Esophagus mucosa (tissue), 1 donor: ENCODE measurements at places on chromosomes 3 and 15. TPM values are rescaled to one million over a fixed set of nuclear protein-coding genes. Genes with fewer than 3 reads are reported as not detected.
A peak's percentile ranks its signal among the peaks of the same experiment; 100 is the strongest.

DNA sequence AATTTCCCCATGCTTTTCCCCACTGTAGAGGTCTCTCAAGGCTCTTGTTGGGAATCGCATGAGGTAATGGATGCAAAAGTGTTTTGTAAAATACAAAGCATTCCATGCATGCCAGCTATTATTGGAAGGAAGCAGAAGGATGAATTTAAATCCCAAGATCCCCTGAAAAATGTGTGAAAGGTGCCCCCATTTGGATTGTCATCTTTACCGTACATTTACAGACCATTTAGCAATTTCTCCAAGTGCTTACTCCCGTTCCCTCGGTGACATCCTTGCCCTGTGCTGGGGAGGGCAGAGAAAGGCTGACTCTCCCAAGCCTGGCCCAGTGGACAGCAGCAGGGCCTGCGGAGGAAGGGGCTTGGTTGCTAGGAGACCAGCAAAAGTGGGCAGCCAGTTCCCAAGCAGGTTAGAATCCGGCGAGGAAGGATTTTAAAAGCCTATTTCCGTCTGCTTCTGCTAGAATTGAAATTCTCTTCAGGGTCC lies 31.1 kb upstream of the NEO1 start:
- ATAC-seq, result no peak

GRCh38 chr3:51938780-51939425 lies 2.8 kb downstream of the RRP9 start:
- no peak for ATAC-seq

DNA sequence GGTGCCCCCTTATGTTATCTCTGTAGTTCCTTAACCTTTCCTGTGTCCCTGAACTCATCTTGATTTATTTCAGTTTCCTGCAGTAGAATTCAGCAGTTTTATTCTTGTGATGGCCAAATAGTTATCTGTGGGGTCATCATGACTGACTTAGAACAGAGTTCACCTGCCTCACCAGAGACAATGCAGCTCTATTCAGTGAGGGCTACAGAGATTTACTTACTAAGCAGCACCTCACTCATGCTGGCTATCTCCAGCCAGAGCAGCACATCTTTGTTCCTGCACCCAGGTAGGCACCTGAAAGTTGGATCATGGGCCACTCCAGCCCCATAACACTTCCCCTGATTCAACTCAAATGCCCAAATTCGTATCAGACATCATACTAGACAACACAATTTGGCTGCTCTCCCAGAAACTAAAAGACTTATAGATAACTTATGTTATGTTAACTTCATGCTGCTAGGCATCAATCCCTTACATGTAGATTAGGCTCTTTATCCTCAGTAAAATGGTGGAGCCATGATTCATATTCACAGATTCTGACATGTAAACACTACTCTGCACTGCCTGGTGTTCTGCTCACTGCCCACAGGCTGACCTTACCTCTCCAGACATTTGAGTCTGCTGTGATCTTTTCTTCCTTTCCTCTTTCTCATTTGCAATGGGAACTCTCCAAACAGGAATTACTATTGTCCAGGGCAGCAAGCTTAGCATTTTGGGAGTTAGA lies 9.3 kb upstream of the GOLGB1 start:
- ATAC-seq, result peak; percentile 43

DNA sequence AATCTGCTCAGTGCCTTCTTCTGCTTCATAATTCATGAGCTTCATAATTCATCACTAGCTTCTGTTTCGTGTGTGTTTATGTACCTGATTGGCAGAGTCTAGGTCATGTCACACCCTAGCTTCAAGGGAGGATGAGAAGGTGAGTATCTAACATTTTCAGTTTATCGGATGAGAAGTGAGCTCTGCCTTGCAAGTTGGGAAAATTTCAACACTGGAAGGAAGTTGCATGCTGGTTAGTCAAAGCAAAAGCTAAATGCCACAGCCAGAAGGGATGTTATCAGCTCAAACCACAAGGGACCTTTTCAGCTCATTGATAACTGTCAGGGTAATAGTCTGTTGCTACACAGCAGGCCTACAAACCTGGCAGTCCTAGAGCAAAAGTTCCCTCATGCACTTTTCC lies 7.3 kb upstream of the TNFSF10 start:
- ATAC-seq, result no peak

GRCh38 chr3:26712211-26713026 lies 89.8 kb downstream of the LRRC3B start:
- ATAC-seq, result no peak

GRCh38 chr3:193190146-193190786 lies 50.8 kb upstream of the PLAAT1 start:
- peak; percentile 86 for ATAC-seq

DNA sequence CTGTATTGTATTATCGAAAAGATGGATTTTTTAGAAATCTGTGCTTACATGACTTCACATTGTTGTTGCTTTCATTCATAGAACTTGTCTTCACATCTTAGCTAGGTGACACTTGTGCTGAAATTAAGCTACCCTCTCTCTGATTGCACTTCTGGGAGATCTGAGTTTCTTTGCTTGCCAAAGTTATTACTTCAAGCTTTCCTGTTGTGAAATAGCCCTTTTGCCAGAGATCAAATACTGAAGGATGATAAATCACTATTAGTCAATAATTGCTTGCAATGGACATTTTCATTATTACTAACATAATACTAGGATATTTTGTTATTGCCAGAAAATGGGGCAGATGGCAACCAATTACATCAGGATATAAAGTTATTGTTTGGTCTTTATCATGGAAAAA lies 34.7 kb downstream of the PIK3CA start:
- ATAC-seq, result no peak

DNA sequence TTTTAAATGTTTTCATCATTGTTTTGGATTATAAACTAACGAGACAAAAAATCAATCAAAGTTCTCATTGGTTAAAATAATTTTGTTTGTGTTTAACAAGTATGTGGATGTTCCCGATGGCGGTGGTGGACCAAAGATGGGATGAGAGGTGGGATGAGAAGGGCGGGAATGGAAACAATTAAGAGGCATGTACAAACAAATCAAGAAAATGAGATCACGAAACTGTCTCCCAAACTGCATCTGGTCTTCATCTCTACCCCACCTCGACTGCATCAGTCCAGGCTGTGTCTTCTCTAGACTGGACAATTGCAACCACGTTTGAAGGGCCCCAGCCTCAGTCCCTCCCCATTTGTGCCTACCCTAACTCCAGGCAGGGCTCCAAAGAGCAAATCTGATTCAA lies 56.1 kb downstream of the SLC12A8 start:
- no peak for ATAC-seq

DNA sequence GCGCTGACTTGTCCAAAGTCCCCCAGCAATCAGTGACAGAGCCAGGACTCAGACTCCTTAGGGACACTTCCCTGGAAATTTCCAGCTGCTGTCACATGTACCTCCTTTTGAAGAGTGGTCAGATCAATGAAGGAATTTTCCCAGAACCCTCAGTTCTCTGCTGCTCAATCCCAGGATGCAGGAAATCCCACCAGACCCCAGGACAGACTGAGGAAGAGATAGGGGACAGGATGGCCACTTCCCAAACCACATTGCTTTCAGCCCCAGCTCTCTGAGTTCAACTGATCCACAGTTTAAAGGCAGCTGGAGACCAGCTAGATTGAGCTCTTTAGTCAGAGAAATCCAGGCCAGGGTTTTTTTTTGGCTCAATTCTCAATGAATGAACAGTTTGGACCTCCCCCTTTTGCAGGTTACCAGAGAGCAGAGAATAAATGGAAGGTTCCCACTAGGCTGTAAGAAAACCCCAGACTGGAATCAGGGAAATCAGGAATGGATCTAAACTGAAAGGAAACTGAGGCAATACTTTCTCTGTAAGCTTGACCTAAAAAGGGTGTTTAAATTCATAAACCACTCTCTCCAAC lies 1.5 kb downstream of the CYP1A1 start:
- ATAC-seq, result peak; percentile 36

GRCh38 chr3:187920030-187920429 lies 174.8 kb upstream of the BCL6 start:
- no peak for ATAC-seq

GRCh38 chr3:128492671-128493569 lies at the start of gene GATA2:
GATA2 (minus strand) TSS chr3:128493201; CDS start chr3:128487031, 6,170 bp downstream.
- no peak for ATAC-seq

DNA sequence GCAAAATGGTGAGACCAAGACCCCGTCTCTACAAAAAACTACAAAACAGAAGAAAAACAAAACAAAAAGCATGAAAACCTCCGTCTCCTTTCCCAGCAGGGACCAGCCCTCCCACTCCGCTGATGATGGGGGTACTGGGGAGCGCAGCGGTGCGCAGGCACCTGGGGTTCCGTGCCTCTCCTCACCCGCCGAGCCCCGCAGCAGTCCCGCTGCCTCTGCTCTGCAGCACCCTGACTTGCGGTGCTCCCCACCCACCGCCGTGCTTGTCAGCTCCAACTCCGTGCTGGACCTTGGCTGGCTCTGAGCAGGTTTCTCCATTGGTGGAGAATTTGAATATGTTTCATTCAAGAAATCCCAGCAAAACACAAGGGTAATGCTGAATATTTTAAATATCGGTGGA lies 46.7 kb upstream of the ATP10A start:
- ATAC-seq, result no peak

DNA sequence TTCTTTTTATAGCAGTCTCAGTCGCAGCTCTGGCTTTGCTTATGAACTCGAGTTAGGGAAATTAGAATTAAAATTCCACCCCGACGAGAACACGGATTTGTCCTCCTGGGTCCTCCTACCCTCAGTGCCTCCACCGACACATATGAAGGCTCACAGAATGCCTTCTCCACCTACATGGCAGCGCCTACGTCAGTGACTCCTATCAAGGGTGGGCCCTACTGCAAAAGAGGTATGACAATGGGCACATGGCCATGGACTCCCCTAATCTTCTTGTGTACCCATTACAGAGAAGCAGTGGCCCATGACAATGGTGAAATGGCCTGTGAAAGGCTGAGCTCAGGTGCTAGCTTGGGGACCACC lies 173.0 kb upstream of the TLE3 start:
- ATAC-seq, result no peak

DNA sequence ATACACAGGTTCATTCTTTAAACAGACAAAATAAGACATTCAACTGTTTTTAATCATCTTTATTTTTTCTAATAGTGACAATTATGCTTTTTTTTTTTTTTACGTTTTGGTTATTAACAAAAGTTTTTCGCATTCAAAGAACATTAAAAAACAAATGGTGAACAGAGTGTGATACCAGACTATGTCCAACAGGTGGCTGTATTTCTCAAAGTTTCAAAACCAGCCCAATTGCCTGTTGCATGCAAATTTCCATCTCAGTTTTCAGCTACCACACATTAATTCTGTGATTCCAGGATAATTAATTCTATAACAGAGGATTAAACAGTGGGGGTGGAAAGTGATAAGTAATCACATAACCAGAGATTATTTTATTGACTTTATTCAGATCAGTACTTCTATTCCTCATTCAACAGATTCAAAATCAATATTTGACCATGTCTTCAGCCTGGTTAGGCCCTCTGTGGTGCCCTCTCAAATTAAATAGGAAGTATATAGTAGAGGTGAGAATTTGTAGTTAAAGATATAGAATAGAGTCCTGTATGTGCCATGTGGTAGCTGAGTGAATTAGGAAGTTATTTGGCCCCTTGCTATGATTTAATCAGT lies 122.2 kb upstream of the DCBLD2 start:
- no peak for ATAC-seq

DNA sequence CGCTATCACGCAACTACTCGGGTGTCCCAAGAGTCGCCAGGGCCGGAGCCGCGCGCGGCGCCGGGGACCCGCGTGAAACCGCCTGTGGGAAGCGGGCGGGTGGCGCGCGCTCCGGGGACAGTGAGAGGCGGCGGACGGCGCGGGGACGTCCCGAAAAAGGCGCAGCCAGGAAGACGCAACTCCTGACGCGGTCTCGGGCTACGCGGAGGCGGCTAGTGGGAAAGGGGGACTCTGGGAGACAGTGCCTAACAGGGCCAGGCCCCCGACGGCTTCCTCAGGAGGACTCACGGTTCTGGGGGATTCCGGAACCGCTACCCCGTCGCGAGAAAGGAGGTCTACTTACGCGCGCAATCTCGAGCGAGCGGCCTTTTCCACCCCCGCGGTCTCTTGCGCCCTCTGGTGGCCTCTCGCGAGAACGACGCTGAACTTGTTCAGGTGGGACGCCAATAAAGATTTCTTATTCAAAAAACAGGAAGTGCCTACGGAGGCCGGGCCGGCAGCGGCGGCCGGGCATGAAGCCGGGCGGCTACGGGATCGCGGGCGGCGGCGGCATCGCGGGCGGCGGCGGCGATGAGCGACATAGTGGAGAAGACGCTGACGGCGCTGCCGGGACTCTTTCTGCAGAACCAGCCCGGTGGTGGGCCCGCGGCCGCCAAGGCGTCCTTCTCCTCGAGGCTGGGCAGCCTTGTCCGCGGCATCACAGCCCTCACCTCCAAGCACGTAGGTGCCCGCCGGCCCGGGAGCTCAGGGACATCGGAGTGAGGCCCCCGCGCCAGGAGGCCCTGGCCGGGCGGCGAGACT lies at the start of gene AP4E1:
TSS of gene AP4E1 (plus strand) at position 475 of the 801 bp plus-strand sequence. CDS start at position 571, 96 bp downstream.
- ATAC-seq, result peak; percentile 90

GRCh38 chr3:140216249-140216648 lies 281.3 kb downstream of the CLSTN2 start:
- ATAC-seq, result no peak

GRCh38 chr3:71662056-71662455 lies 63.1 kb downstream of the EIF4E3 start:
- ATAC-seq, result no peak

- no peak for ATAC-seq
Measured at GRCh38 chr15:72785841-72786240, 2.3 kb upstream of the ADPGK start.

- ATAC-seq, result no peak
Measured at GRCh38 chr3:101829874-101830273, 19.4 kb upstream of the NFKBIZ start.

Gene ZNF660
- total RNA-seq, result 0.16 TPM

Gene LAMB2
- total RNA-seq, result 69.7 TPM

Gene KCNMB3
- 0.68 TPM for total RNA-seq

Gene CPNE4
- 0.04 TPM for total RNA-seq

Gene SCG3
- total RNA-seq, result not detected

Gene ZNF620
- total RNA-seq, result 0.56 TPM

Gene NR2C2
- 19.2 TPM for total RNA-seq
